ENCODE measurements at places on chromosomes 5 and 9.

- no peak for DNase-seq
Measured at GRCh38 chr5:87242242-87242641, 25.4 kb upstream of the RASA1 start.

- no peak for DNase-seq
Measured at GRCh38 chr5:166369807-166370206, 1921.6 kb upstream of the WWC1 start.

- DNase-seq = no peak
Measured at GRCh38 chr9:4780651-4781050, 12.1 kb upstream of the RCL1 start.

DNA sequence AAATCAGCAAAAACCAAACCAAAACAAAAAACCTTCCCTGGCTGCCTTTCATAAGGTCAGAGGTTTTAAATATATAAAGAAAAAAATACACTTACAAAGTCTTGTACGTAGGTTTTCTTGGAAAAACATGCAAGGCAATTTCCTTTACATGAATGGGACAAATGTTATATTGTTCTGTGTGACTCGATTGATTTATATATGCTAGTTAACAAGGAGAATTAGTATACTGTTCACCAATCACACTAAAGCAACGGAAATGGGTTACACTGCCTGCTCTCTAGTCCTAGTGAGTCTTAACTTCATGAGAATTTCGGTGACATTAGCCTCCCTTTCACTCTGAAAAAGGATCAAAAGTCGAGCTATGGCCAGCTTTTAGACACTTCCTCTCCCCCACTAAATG lies 5.5 kb downstream of the GDF9 start:
- DNase-seq = no peak

- DNase-seq = no peak
Measured at GRCh38 chr9:123789554-123790292, 140.2 kb downstream of the DENND1A start.

GRCh38 chr5:159545156-159545555 lies 214.9 kb upstream of the IL12B start:
- DNase-seq = no peak

- DNase-seq = no peak
Measured at GRCh38 chr9:99811598-99812383, 9.9 kb upstream of the NR4A3 start.

GRCh38 chr9:75488719-75489110 lies 400.4 kb downstream of the OSTF1 start:
- no peak for DNase-seq

GRCh38 chr5:116938488-116938887 lies 363.9 kb upstream of the SEMA6A start:
- DNase-seq = peak; percentile 83

DNA sequence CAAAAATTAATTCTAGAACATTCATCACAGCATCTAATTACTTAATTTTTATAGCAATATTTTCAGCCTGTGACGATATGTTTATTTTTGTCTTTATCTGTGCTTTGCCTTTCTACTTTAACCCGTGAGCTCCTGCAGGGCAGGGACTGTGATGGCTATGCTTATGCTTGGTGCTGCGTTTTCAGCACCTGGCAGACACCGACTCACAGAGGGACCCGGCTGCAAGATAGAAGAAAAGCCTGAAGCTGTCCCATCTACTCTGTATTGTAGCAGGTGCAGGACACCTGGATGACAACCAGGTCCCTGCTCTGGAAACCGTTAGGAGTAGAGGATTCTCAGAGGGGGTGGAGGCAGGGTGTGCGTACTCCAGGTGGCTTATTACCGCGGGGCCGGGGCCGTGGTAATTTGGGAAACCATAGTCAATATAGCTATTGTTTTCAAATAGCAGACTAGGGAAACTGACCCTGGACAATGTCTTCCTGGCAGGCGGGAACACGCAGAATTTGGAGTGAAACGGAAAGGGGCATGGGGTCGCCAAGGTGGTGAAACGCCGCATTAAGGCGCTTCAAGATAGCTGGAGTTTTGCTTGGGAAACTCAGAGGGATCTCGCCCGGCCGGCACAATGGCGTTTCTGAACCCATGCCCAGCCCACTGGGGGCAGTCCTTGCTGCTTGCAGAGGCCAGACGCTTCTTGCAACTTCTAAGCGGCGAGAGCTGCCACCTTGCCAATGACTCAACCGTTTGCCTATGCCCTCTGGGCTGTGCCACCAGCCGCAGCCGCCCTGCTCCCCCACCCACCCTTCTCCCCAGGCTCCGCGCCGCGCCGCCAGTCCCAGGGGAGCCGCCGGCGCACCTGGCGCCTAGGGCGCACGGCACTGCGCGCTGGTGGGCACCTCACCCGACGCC lies 140.1 kb upstream of the PALM2AKAP2 start:
- peak; percentile 6 for DNase-seq

GRCh38 chr9:27497883-27498417 lies 26.1 kb upstream of the IFNK start:
- no peak for DNase-seq

GRCh38 chr5:51961154-51961562 lies 577.9 kb downstream of the ISL1 start:
- DNase-seq = no peak

- DNase-seq = no peak
Measured at GRCh38 chr5:98775246-98776065, 2.0 kb downstream of the RGMB start.

DNA sequence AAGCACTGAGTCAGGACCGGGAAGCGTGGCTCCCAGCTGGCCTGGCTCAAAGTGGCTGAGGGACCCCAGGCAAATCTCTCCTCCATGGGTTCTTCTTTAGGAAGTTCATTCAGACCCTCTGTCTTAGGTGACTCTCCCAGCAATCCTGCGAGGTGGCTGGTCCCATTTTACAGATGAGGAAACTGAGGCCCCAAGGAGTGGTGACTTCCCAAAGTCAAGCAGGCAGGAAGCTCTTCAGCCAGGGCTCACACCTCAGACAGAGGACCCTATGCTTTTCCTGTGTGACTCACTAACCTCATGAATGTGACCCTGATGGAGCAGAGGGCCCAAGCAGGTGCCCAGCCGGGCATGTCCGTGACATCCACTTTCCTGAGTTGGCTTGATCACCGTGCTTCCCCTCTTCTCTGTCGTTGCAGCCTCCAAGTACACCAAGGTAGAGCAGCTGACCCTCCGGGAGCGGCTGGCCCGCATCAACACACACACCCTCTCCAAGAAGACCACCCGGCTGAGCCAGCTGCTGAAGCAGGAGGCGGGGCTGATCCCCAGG lies 36.5 kb downstream of the ARHGEF37 start:
- DNase-seq = no peak

DNA sequence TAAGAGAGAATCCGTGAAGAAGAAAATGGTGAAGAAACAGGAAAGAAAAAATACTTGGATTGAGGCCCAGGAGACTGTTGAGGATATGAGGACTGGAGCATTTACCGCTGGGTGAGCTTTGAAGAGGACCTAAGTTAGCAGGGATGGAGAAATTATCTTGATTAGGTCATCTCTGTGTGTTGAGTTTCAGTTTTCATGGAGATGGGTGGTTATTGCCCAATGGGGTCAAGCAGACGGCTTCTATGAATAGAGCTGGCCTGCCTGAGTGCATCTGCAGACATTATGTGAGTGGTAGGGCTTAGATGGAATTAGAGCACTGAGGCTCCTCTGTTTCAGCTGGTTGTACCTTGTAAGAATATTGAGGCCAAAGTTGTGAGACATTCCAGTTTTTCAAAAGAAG lies 245.4 kb upstream of the FBXL7 start:
- no peak for DNase-seq

GRCh38 chr5:107704681-107705401 lies 34.1 kb upstream of the EFNA5 start:
- peak; percentile 71 for DNase-seq

DNA sequence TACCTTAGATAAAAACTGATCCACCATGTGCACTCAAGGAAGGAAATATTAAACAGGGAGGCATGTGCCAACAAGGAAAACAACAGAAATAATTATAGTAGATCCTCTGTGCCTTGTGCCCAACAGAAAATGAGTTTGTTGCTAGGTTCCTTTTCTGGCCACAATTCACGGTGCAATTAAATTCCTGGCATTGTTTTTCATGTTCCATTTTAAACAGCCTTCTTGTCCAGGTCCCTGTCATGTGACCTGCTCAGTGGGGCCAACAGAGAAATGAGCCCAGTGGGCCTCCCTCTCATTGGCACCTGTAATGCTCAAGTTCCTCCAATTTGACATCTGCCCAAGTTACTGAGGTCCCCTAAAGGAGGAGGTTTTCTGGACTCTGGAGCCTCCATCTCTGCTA lies 56.5 kb downstream of the SPOCK1 start:
- DNase-seq = no peak

GRCh38 chr5:30100929-30101328 lies 1092.6 kb upstream of the CDH6 start:
- DNase-seq = peak; percentile 75

Measured in NCI-H1930 (cell line).